GM13976 (cell line): ENCODE measurements at places on chromosomes 12 and 14.

DNA sequence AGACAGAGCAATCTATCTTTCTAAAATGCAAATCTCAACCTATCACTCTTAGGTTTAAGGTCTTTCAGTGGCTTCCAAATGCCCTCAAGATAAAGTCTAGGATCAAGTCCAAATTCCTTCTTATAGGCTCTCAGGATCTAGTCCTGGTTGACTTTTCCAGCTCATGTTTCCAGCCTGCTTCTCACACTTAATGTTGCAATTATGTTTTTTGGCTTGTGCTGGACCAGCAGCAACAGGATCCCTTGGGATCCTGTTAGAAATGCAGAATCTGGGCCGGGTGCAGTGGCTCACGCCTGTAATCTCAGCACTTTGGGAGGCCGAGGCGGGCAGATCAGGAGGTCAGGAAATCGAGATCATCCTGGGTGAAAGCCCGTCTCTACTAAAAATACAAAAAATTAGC, 10.6 kb downstream of the GPR33 start:
- DNase-seq = no peak

DNA sequence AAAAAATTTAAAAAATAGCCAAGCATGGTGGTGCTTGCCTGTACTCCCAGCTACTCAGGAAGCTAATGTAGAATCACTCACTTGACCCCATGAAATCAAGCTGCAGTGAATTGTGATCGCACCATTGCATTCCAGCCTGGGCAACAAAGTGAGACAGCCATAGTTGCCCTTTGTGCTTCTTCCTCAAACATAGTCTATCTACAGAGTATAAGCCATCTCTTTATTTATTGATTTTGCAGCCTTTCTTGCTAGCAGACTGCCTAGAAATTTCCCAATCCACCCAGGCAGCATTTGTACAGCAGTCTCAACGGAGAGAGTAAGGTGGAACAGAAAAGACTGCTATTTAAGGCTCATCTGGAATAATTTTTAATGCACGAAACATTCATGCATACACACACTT, 68.8 kb downstream of the IPO8 start:
- no peak for DNase-seq

GRCh38 chr14:55731881-55732498, 152.0 kb downstream of the KTN1 start:
- no peak for DNase-seq

DNA sequence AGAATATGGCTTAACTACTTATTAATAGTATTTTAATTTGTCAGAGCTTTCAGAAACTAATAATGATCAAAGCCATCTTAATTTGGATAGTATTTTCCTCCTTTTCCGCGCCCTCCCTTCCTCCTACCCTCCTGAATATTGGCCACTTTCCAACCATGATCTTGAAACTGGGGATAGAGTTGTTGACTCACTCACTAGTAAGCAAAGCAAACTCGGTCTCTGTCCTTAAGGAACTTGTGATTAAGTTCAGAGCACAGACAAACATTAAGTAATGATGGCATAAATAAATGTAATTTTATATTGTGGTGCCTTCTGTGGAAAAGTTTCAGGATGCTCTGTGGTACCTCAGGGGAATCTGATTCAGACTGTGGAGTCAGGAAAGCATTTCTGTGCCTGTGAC, 75.7 kb downstream of the LRRK2 start:
- no peak for DNase-seq

- no peak for DNase-seq
Observed at GRCh38 chr12:42322567-42322966, 3.3 kb downstream of the ZCRB1 start.

- DNase-seq = no peak
Observed at GRCh38 chr12:51471111-51471864, 46.7 kb downstream of the SLC4A8 start.

- no peak for DNase-seq
Observed at GRCh38 chr12:31231611-31232360, 94.2 kb downstream of the SINHCAF start.

DNA sequence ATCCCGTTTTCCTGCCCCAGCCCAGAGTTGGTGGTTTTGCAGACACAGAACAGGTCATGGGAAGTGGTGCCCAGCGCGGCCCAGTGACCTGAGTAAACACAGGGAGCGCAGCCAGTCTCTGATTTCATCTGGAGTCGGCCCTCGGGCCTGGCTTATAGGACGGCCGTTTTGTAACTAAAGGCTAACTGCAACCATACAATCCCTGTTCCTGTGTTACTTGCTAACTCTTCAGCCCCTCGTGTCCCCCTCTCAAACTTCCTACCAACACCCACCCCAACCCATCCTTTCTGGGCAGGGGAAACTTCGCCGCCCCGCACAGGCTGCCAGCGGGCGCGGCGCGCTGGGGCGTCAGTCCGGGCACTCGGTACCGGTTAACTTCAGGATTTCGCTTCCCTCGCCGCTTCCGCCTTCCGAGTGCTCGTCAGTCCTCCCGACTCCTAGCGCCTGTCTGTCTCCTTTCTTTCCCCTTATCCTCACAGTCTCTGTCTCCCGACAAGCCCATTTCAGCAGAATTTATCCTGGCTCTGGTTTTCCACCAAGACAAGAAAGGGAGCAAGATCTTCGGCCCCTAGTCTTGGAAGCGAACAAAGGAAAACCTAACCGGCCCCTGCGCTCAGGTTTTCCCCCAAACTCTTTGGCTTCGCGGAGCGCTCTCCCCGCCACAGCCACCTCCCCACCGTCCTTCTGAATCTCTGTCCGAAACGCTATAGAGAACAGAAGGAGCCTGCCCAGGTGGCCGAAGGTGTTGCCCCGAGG, 2.0 kb downstream of the SIX1 start:
- no peak for DNase-seq

- peak; percentile 88 for DNase-seq
Observed at GRCh38 chr12:49644620-49644994, 21.2 kb downstream of the PRPF40B start.

- DNase-seq = no peak
Observed at GRCh38 chr14:91231446-91231845, 13.1 kb downstream of the GPR68 start.

DNA sequence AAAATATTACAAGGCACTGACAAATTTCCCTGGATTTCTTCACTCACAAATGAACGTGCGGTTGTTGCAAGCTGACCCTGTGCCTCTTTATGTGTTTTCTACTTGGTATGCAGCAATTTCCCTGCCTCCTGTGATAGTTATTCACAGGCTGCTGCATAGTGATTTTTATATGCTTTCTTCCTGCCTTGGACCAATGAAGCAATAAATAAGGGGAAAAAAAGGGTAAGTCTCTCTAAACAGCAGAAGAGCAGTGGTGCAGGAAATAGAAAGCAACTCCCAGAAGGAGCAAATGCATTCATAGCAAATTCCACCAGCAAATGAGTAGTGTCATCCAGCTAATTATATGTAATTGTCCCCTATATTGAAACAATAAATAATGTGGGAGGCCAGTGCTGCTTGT, 737.9 kb downstream of the GALC start:
- no peak for DNase-seq

DNA sequence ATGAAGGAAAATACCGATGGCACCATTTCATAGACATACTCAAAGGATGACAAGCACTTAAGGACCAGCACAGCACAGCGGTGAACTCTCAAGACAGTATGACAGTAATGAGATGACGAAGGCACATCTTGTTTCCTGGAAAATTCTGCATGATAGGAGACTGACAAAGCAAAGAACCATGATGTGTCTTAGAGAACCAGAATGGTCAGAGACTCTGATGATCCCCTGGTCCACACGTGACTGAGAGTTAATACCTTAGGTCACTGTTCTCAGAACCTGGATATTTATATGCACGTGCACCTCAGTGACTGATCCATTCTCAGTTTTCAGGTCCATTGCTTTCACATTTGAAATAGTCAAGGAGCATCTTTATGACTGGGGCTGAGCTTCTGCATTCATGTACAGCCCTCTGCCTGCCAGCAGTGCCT, 35.3 kb downstream of the PROX2 start:
- DNase-seq = no peak

DNA sequence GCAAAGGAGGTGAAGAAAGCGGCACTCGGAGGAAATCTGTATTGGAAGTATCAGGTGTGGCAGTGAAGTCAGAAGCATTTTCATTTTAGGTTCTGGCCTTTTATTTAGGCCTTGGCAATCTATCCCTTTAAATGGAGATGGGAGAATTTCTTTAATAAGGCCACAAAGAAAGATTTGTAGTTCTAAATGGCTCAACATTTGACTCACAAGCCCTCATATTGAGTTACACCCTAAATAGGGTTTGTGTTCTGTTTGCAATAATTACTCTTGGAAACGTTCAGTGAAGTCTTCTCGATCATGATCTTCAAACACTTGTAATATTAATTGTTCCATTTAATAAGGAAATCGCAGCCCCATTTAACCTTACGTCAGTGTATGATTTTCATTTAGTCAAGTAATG, 25.3 kb upstream of the TMEM260 start:
- DNase-seq = no peak

DNA sequence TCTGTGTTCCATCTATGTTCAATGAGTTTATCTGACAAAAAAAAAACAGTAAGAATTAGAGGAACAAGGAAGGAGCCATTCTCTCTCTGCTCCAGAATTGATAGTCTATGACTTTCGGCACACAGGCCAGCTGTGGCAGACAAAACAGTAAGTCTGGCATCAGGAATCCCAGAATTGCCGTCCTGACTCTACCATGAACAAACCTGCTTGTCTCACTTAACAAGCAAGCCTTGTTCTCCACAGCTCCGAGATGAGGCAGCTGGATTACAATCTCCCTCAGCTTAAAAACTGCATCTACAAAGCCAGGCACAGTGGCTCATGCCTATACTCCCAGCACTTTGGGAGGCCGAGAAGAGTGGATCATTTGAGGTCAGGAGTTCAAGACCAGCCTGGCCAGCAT, 153.6 kb upstream of the TMCC3 start:
- no peak for DNase-seq

DNA sequence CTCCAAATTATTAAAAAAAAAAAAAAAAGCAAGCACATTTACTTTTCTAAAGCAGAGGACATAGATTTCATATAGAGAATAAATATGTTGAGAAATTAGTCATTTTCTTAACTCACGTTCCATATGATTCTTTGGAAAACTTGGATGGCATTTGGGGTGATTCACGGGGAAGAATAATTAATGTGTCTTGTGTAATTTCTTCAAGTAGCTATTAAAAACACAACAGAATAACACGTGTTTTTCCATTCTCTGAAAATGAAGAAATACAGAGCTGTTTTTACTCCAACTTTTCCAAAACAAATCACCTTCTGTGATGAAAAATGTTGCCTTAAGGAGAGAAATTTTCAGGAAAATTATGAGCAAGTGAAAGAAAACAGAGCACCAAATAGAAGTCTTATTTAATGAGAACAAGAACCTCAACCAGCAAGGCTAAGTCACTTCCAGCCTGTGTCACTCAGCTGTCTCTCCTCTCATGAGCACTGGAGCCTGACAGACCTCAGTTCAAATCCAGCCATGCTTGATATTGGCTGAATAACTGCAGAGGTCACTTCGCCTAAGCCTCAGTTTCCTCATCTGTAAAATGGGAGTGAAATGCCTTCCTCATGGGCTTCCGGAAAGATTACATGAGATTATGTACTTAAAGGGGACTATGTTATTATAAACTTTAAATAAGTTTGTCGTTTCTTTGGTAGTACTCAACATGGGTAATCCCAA, 42.8 kb upstream of the NUAK1 start:
- no peak for DNase-seq

DNA sequence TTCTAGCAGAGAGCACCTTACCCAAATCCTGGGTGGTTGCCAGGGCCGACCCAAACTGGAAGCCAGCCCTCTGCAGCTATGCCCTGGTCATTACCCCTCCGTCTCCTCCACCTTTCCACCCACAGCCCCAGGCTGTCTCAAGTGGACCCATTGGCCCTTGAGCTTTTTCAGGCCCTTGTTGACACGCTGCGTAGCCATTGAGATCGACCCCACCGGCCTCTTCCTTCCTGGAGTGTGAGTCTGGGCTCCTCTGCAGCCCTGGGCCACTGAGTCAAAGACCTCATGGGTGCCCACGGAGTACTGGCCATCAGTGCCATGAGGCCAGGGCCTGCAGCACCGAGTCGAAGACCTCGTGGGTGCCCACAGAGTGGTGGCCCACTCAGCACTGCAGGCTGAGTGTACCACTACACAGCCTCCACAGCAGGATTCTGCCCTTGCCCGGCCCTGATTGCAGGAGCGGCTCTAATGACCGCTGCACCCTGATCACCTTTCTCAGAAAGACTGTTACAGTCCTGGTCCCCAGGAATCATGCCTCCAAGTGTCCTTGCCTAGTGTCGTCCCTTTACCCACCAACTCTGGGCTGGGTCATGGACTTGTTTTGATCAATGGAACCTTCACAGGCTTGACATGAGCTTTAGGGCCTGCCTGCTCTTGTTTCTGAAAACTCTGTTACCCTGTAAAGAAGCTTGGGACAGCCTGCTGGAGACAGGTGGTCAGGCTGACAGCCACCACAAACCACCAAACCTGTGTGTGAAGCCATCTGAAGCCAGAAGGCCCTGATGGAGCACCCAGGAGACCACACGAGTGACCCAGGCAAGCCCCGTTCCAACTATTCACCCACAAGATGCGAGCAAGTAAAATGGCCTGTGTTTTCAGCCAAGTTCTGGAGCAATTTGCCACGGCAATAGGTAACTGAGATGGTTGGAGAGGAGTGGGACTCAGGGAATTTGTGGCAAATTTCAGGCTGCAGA, 39.6 kb upstream of the TRAF3 start:
- no peak for DNase-seq

GRCh38 chr12:122944605-122945592, 21.4 kb downstream of the ABCB9 start:
- DNase-seq = no peak

DNA sequence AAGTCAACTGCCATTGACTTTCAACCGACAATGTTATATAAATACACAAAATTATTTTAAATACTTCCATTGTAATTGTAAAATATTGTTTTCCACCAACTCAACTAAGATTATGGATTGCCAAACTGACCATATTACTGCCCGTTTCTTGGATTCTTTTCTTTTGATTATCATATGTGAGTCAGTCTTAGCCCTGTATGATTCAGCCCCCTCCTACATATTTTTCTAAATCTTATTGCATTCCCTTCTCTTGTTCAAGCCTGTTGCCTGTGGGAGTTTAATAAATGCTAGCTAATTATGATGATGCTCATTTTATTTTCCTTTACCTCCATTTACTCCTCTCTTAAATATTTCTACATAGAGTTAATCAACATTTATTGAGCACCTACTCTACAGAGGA, 6.8 kb downstream of the RASSF9 start:
- DNase-seq = no peak

- DNase-seq = peak; percentile 72
Observed at GRCh38 chr14:100640471-100641273, 53.5 kb upstream of the BEGAIN start.

DNA sequence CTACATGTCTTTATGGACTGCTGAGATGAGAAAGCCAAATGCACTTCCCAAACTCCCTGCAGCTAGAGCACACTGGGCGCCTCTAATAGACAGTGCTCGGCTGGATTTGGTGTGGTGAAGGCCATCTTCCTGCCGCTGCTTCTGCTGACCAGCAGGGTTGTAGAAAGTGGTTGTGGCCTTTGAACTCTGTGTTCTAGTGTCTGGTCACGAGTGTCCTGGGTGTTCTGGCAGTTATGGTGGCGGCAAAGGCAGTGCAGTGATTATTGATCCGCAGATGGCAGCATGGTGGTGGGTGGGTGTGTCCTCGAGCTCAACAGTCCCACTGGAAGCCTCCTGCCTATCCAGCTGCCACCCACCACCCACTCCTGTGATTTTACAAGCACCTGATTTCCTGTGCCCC, 43.4 kb downstream of the SMIM41 start:
- DNase-seq = no peak

- no peak for DNase-seq
Observed at GRCh38 chr14:55190906-55191202, 531 bp downstream of the DLGAP5 start.

GRCh38 chr12:33581613-33582122, 142.0 kb upstream of the SYT10 start:
- DNase-seq = no peak
